ENCODE measurements at places on chromosomes 3 and 15.
A peak's percentile ranks its signal among the peaks of the same experiment; 100 is the strongest.

DNA sequence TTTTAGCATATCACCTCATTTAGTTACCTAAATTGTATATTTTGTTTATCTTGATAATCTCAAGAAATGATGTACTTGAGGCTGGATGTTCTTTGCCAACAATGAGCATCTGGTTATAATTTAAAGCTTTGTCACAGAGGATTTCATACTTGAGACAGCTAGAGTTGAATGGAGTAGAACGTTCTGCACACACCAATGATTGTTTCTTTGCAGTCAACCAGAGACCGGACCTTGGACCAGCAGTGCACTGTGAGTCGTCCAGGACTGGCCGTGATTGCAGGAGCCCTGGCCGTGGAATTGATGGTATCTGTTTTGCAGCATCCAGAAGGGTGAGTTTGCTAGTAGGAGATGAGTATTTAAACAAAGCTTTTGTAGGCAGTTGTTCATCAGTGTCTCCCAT is 90.4 kb downstream of the ATG7 start:
- DNase-seq = no peak

GRCh38 chr15:39826975-39827374 is 44.3 kb upstream of the FSIP1 start:
- DNase-seq = no peak

- no peak for DNase-seq
Observed at GRCh38 chr3:37053337-37053736, 60.0 kb downstream of the MLH1 start.

DNA sequence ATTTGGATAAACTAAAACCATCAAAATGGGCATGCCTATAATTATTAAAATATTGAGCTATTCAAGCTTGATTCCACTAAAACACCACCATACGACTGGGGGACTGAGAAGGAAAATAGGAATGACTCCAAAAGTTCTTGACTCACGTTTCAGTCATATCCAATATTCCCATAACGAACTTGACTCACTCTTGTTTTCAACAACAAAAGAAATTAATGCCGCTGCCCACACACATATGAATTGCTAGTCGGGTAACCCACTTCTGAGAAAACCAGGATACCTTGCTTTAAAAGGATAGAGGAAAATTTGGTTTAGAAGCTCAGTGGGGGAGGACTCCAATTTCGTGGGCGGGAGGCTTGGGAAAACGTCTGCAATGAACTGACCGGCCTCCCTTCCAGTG is 5.2 kb downstream of the HTR3C start:
- DNase-seq = peak; percentile 6

DNA sequence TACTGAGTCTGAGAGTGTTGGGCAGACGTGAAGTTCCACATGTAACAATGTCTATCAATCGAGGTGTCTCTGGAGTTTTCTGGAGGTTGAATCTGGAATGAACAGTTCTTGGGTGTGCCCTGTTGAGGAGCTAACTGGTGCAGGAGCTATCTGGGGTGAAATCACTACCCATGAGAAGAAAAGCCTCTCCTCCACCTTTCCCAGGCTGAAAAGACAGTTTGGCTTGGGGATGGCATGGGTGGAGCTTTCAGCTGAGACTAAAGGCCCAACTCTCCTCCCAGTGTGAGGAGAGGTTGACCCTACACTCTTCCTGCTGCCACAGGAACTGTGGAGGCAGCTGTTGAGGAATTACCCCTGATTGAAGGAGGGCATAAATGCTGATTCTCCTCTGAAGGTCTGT is 54.4 kb upstream of the LRRFIP2 start:
- DNase-seq = no peak

GRCh38 chr15:70235347-70235746 is 137.6 kb upstream of the TLE3 start:
- DNase-seq = no peak

GRCh38 chr3:32862247-32862935 is 44.6 kb downstream of the TRIM71 start:
- no peak for DNase-seq

GRCh38 chr3:172359231-172359630 is 89.0 kb downstream of the GHSR start:
- DNase-seq = no peak

- DNase-seq = no peak
Observed at GRCh38 chr3:177150218-177150916, 46.9 kb downstream of the TBL1XR1 start.

DNA sequence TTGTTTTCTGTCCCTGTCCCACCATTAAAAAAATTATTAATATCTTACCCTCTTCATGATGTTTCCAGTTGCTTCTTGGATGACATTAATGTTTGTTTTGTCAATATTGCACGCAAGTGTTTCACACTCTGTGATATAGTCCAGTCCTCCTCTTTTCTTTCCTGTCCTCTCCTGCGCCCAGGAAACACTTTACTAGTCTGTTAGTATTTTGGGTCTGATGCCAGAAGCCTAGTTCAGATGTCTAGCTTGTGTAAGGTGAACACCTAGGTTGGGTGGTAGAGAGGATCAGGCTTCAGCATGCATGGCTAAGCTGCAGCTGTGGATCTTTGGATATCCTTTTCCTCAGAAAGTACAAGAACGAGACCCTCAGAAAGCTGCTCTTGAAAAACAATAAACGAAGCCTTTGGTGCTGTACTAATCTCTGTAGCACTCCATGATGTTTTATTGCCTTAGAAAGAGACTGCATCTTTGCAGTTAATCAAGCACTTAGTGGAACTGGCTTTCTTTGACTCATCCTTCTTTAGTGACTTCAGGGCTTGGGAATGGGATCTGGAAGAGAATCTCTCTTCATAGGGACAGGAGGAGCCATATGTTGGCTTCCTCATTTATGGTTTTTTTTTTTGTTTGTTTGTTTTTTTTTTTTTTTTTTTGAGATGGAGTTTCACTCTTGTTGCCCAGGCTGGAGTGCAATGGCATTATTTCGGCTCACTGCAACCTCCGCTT is 253.4 kb downstream of the LPP start:
- peak; percentile 37 for DNase-seq

DNA sequence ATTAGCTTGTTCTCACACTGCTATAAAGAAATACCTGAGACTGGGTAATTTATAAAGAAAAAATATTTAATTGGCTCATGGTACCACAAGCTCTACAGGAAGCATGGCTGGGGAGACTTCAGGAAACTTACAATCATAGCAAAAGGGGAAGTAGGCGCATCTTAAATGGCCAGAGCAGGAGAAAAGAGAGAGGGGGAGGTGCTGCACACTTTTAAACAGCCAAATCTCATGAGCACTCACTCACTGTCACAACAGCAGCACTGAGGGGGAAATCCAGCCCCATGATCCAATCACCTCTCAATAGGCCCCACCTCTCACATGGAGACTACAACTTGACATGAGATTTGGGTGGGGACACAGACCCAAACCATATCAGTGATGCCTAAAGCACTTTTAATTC is 82.5 kb downstream of the DCLK3 start:
- DNase-seq = no peak

DNA sequence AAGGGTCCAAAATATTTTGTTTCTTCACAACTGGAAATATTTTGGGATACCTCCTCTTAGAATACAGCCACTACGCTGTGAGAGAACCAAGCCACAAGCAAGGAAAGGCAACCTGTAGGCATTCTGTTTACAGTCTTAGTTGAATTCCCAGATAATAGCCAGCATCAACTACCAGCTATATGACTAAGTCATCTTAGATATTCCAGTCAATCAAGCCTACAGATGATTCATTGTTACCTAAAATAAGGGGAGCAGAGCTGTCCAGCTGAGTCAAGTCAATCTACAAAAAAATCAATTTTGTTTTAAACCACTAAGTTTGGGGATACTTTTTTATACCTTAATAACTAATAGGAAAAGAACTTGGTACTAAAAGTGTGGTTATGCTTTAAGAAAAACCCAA is 526.4 kb upstream of the DPPA4 start:
- no peak for DNase-seq

DNA sequence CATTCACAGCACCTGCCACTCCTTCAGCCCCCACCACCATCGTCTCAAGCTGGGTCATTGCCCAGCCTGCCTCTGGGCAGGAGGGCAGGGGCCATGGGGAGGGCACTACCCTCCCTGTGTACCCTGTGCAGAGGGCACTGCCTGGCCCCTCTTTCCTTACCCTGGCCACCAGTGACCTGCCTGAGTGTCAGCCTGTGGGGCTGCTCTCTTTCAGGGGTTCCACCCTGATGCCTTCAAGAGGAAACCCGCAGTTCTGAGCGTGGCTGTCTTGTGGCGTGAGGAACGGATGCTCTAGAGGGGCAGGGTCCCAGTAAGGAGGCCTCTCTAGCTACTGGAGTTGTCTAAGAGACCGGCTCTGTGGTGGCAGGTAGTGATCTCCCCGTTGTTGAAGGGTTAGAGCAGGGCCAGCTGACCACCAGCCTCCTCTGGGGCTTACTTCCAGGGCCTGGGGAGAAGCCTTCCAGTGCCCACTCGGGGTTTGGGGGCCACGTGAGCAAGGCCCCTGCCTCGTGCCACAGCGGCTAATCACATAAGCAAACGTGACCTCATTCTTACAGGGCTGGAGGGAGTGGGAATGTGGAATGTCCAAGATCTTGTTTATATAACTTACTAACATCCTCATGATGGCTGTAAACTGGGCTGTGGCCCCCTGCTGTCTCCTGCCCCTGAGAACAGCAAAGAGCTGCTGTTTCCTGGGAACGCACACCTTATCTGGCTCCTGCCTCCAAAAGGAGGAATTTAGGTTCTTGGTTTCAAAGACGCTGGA is 31.4 kb upstream of the SEC13 start:
- DNase-seq = no peak

GRCh38 chr15:92907896-92908712 is 8.0 kb downstream of the CHD2 start:
- DNase-seq = peak; percentile 68

GRCh38 chr3:122003606-122004005 is 18.4 kb downstream of the ILDR1 start:
- no peak for DNase-seq

GRCh38 chr3:194123726-194124125 is 12.2 kb upstream of the HES1 start:
- no peak for DNase-seq

DNA sequence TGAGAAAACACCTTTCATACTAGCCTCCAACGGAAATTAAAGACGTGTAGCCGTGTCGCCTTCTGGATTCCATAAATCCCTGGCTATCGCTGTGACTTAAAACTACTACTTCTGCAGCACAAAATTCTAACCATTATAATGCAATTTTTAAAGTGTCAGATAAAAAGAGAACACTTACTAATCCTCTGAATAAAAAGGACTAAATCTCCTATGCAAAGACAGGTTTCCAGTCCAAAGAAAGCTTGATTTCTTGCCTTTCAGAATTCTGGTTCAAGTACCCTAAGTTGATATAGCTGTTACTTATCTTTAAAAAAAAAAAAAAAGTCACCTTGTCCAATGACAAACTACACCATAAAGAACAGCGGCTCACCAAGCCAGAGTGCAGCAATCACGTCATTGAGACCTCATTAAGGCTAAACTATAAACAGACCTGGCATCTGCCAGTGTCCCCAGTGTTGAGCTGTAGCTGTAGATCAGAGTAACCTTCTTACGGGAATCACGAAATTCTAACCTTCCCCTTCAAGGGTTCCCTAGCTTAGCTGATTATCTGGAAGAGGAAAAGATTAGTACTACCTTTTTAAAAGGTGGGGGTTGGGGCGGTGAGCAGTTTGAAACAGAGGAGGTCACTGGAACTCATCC is 2.2 kb downstream of the ABCC5 start:
- no peak for DNase-seq

DNA sequence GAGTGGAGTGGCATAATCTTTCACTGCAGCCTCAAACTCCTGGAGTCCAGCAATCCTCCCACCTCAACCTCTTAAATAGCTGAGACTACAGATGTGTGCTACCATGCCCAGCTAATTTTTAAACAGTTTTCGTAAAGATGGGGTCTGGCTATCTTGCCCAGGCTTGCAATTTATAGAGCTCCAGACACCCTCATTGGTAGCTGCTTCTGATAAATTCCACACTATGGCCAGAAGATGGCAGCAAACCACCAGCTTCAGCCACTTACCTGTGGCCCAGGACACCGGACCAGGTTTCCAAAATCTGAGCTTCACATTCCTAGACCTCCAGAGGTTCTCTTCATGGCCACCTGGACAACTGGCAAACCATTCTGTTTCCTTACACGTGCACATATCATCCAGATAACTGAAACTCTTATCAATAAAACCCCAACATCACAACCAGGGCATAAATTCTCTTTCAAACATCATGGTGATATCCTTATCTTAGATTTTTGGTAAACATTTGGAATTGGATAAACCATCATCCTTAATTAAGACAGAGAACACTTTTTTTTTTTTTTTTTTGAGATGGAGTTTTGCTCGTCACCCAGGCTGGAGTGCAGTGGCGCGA is 28.9 kb downstream of the FBXW12 start:
- DNase-seq = peak; percentile 5

GRCh38 chr3:189839576-189839975 is 208.4 kb downstream of the TP63 start:
- DNase-seq = no peak

DNA sequence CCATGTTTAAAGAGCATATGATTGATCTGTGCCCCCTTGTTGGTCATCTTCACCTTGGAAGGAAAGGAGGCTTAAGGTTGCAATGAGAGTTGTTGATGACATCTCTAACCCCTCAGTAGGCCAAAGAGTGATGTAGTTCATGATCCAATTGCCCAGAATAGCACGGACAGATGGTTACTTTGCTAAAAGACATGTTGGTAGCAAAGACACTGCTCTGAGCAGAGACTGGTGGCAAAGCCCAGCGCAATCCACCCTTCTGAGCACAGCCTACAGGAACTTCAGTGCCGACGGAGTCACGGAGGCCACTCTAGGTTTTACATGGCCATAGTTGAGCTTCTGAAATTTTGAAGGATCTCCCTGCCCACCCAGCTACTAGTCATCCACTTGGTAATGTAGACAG is 21.8 kb downstream of the FBXO45 start:
- DNase-seq = no peak

DNA sequence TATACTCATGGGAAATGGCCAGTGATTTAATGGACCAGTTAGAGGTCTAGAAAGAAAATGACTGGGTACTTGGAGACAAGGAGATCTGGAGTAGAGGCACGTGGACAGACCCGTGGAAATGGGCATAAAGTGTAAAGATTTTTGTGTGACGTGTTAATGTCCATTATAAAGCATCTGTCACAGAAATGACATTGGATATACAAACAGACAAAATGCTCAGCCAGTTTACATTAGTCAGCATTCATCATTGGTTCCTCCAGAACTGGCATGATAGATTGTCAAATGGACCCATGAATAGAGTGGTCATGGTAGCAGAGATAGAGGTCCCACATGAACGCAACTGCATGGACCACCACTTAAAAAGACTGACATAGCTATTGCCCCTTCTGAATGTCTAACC is 144.1 kb upstream of the GALNT15 start:
- no peak for DNase-seq

GRCh38 chr3:105834768-105835167 is 34.0 kb downstream of the CBLB start:
- DNase-seq = no peak

Data from fibroblast of skin of left biceps (primary cell).